Inflammatory macrophage treated with lipopolysaccharide for 4 hours (primary cell): ENCODE measurements at places on chromosomes 6 and 20.

GRCh38 chr6:168345896-168346754 is 26.5 kb upstream of the DACT2 start:
- DNase-seq, result no peak

DNA sequence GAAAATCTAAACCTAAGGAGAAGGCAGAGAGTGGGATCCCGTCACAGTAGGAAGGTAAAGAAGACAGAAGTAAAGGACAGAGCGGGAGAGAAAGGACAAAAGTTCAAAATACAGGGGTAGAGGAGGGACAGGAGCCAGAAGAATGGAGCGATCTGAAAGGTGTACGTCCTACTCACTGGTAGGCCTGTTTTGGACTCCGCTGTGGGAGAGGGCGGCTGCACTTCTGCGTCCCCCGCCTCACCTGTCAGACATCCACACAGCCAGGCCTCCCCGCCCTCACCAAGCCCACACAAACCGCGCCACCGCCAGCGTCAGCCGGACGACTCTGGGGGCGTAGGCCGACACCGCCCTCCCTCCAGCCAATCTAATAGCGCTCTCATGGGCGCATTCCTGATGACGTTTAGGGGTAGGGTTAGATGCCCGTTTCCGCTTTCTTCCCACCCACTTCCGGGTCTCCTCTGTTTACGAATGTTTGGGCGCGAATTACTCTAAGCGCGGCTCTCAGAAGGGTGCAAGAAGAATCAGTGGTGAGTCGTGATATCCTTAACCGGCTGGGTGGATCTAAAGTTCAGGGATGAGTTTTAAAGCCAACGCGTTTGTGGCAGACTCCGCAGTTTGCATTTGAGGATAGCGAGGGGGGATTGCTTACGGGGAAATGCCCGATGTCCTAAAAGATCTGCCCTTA is at the start of the genes CENPQ and MMUT:
Gene CENPQ, plus strand, starts transcription at position 444 of the 685 bp plus-strand sequence. CDS start 6,807 bp downstream, outside the sequence.
Gene MMUT, minus strand, starts transcription at position 327 of the 685 bp plus-strand sequence. CDS start 3,787 bp downstream, outside the sequence.
- DNase-seq, result peak; percentile 96

DNA sequence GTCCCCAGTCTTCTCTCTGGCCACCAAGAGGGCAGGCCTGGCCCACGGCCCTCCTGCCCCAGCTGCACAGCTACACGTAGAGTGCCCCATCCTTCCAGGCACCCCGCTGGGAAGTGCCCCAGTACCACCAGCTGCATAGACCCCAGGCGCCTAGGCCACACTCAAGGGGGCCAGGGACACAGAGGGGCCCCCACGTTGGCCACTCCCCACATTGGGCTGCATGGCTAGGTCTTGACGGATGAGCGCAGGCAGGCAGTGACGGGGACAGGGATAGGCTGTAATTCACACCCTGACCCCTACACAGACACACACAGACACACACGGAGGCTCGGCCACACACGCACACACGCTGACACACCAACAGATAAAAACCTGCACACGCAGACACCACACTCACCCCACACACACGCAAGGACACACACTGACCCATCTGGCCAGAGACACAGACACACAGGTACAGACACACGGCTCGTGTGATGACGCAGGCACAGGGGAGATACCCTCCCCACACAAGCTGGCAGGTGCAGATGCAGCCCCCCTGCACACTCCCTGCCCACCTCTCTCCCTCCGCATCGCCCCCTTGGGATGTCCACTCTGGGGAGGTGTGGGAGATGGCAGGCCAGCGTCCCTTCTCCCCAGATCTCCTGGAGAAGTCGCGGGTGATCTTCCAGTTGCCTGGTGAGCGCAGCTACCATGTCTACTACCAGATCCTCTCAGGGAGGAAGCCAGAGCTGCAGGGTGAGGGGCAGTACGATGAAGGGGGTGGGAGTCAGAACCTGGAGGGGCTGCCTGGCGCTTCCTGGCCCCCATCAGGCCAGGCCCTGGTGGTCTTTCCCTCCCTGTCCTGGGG is 30.0 kb downstream of the MYH7B start:
- DNase-seq, result no peak

GRCh38 chr20:60494476-60494875 is 536.3 kb downstream of the CDH26 start:
- DNase-seq, result no peak

GRCh38 chr6:127190552-127190951 is 72.1 kb downstream of the RSPO3 start:
- DNase-seq, result peak; percentile 41

GRCh38 chr20:33673114-33673409 is 1.2 kb downstream of the NECAB3 start:
- DNase-seq, result no peak

DNA sequence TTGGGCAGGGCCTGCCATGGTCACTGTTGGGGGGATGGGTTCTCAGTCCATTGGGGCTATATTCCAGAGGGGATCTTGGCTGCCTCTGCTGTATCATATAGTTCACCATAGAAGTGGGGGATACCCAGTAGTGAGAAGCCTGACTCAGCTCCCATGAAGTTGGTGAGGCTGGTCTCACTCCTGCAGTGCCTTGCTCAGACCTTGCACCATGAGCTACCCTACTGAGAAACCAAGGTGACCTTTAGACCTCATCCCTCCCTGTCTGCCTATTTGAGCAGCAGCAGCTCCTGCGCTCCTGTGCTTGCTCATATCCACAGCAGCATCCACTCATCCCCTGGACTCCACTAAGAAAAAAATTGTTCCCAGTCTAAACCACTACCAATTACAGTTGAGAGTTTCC is 56.0 kb upstream of the HEY2 start:
- no peak for DNase-seq

DNA sequence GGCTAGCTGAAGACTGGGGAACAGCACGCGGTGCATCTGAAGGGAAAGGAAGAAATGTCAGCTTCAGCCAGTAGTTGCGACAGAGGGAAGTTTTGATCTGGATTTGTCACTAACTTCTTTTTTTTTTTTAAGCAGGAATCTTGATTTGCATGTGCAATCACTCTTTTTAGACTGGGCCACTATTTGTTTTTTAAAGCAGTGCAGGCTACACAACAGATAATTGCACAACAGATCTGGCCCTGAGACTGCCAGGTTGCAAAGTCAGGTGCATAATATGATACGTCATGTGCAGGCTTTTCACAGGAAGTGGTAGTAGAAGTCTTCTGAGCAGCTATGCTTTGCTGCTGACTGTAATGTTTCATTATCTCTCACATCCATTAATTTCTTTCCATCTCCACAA is 13.5 kb downstream of the PFDN4 start:
- peak; percentile 55 for DNase-seq

DNA sequence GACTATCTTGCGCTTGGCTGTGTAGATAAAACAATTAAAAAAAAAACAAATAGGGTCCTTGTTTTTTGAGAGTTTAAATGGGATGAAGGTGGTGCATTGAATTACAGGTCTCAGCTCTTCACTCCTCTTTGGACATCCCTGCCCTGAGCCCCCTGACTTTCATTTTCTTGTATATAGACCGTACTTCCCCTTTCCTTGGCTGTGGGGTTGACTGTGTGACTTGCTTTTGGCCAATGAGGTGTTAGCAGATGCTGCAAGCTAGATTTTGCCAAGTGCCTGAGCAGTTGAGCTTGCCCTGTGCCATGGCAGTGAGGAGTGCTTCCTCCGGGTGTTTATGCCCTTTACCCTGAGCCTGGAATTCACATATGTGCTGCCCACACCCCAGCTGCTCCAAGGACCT is 386.1 kb upstream of the ZFP64 start:
- DNase-seq, result no peak

- peak; percentile 81 for DNase-seq
Measured at GRCh38 chr6:24766680-24767462, 7.9 kb upstream of the GMNN start.

- peak; percentile 19 for DNase-seq
Measured at GRCh38 chr20:1187605-1188171, 2.9 kb upstream of the TMEM74B start.

DNA sequence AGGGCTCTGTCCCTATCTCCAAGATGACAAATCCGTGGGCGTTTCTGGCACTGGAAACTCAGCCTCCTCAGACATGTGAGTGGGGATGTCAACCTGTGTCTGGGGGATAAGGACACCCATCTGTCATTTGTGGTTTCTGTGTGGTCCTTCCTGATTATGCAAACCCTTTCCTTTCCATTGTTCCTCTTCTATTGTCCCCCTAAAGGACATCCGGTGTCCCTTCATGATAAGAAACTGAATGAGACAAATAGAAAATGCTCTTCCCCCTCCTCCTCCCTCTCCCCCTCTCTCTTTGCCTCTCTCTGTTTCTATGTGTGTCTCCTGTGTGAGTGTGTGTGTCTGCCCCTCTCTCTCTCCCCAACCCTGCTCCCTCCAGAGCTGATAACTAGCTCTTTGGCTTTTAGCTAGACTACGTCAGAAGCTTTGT is 11.5 kb upstream of the GLP1R start:
- DNase-seq, result no peak

- no peak for DNase-seq
Measured at GRCh38 chr6:148426317-148426977, 83.8 kb downstream of the SASH1 start.

GRCh38 chr20:17480696-17481095 is 50.5 kb downstream of the BFSP1 start:
- no peak for DNase-seq

DNA sequence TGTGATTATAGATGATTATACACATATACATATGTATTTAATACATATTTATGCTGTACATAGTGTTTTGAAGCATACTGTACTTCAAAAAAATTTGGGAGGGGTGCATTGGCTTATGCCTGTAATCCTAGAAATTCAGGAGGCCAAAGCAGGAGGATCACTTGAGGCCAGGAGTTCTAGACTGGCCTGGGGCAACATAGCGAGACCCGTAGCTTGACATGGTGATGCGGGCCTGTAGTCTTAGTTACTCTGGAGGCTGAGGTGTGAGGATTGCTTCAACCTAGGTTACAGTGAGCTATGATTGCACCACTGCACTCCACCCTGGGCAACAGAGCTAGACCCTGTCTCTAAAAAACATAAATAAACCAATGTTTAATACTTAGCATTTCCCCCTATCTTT is 1.6 kb upstream of the FAM110A start:
- no peak for DNase-seq

DNA sequence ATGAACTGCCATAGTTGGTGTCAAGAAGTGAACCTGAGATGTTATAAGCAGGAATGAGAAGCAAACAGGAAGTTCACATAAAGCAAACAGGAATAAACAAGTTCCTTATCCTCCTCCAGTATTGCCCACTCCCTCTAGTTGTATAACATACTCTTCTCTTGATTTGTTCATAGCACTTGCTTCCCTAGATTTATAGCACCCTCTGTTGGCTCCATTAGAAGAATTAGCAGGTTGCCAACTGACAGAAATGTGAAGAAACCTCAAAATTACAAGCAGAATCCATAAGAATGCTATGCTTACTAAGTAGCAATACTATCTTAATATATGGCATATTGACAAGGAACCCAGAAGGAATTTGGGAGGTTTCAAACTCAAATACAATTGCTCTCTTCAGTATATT is 195.4 kb downstream of the TBX18 start:
- DNase-seq, result no peak

GRCh38 chr20:16415071-16416053 is 157.9 kb downstream of the KIF16B start:
- peak; percentile 21 for DNase-seq

DNA sequence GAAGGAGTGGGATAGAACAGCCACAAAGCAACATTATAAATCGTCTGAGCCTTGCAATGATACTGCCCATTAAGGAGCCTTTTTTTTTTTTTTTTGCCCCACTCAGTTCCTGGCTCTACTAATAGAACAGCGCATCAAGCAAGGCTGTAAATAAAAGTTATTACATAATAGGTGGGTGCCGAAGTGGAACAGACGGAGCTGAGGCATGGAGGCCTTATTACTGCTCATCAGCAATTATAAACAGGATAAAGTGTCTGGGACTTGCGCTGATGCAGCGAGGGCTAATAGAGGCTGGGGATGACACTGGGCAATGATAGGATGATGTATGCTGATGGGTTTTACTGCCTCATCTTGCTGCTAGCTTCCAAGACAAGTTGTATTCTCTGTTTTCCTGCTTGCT is 272.1 kb downstream of the ZFAND3 start:
- DNase-seq, result no peak

DNA sequence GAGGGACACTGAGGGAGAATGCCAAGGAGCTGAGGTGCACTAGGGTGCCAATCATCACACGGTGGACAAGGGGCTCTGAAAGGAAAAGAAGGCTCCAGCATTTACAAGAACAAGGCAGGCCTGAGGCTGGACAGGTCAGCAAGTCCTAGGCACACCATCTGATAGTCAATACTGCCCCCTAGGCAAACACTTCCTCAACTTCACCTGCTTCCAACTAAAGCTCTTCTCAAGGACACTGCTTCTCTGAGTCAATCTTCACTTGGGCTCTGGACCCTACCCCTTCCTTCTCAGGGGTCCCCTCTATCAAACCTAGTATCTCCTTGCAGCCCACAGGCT is 37.7 kb upstream of the SLC4A11 start:
- DNase-seq, result peak; percentile 16

DNA sequence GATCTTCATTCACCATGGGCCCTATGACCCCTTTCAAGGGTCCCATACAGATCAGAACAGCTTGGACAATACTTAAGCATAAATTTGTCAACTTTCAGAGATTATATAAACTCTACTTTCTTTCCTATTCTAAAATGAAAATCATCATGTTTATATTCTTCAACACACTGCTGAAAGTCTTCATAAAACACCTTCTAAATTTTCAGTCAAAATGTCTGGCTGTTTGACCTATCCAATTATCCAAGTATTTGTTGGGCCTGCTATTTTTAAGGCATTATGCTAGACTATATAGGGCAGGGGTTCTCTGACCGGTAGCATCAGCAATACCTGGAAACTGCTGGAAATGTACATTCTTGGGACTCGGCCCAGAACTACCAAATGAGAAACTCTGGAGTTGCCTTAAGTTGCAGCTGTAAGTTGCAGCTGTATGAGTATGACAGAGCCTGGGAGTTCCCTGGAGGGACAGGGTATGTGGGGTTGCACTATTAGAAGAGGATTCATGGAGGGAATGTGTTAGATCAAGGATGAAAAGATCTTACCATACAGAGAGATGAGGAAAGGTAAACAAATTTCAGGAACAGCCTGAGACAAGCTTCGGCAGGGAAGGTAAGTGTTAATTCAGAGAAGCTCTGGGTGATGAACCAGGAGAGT is 293.0 kb downstream of the ADGB start:
- DNase-seq, result peak; percentile 31

DNA sequence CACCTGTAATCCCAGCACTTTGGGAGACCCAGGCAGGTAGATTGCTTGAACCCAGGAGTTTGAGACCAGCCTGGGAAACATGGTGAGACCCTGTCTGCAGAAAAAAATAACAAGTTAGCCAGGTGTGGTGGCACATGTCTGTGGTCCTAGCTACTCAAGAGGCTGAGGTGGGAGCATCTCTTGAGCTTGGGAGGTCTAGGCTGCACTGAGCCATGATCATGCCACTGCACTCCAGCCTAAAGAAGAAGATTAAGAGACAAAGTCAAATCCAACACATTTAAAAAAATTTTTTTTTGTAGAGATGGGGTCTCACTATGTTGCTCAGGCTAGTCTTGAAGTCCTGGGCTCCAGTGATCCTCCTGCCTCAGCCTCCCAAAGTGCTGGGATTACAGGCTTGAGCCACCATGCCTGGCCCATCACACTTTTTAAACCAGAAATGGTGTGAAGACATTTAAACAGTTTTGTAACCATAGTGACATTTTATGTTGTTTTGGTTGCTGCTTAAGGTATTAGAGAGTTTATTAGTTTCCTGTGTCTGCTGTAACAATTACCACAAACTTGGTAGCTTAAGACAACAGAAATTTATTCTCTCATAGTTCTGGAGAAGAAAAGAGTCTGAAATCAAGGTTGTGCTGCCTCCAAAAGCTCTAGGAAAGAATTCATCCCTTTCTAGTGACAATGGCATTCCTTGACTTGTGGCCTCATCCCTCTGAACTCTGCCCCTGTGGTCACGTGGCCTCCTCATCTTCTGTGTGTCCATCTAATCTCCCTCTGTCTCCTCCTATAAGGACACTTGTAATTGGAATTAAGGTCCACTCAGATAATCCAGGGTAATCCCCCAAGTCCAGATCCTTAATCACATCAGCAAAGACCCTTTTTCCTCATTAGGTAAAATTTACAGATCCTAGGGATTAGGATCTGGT is 104.6 kb upstream of the TNFAIP3 start:
- no peak for DNase-seq
